ENCODE measurements at places on chromosomes 12 and 14.
A peak's percentile ranks its signal among the peaks of the same experiment; 100 is the strongest.

DNA sequence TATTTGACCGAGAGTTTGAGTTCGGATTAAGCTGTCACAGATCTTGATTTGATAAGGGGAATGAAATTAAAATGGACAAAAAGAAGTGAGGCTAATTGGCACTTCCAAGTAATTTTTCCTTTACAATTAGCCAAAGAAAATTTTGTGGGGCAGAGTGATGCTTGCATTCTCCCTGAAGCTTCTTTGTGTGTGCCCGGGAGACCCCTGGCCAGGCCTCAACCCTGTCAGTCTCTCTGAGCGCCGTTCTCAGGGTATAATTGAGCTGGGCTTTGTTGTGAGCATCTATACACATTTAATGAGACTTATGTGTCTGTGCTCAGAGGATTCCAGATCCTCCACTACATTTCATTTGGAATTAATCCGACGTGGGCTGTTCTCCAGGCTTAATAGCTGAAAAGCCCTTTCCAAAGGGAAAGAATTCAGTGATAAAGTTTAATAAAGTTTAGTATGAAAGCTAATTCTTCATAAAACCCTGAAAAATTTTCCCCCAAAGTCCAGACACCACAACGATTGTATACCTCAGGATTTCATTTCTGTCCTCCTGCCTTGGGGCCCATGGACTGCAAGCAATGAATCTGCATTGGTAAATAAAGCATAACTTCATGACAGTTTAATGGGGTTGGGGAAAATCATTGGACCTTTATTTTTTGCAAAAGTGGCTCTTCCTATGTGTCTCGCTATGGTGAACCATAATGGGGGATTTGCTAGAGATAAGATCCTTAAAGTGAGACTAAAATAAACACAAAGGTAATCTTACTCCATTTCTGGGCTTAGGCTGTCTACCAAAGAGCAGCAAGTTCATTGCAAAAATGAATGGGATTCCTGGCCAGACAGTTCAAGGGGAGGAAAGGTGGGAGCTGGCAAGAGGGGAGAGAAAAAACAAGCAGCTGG, 292.6 kb downstream of the C12orf75 start:
- DNase-seq, result no peak

GRCh38 chr14:22255017-22255950, 333.7 kb downstream of the DAD1 start:
- DNase-seq, result no peak

DNA sequence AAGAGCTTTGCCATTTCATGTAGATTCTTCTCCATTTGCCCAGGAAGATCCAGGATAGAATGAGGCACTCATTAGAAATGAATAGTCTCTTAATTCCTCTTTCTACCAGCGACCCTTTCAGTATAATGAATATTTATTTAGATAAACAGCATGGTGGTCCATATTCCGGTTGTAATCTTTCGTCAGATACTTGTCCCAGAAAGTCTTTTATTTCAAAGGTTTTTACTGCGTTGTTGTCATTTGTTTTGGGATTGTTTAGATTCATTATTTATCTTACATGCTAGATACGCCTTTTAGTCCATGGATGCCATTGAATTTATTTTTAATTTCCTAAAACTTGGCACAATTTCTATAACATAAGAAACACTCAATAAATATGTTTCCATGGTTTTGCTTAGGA, 139.7 kb upstream of the FLRT2 start:
- DNase-seq, result no peak

DNA sequence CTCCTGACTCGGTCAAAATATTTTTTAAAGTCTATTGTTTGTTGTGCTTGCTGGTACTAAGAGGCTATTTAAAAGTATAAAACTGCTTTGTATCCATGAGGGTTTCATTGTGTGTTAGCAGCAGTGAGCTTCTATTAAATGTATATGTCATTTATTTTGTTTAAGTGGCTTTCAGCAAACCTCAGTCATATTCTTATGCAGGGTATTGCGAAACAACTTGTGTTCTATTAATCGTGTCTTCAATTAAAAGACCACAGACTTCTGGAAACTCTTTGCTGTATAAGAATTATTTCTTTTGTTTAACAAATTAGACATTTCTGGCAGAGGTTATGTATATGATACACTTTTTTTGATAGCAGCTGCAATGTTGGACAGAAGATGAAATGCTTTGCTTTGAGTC, 6.5 kb downstream of the IAPP start:
- no peak for DNase-seq

DNA sequence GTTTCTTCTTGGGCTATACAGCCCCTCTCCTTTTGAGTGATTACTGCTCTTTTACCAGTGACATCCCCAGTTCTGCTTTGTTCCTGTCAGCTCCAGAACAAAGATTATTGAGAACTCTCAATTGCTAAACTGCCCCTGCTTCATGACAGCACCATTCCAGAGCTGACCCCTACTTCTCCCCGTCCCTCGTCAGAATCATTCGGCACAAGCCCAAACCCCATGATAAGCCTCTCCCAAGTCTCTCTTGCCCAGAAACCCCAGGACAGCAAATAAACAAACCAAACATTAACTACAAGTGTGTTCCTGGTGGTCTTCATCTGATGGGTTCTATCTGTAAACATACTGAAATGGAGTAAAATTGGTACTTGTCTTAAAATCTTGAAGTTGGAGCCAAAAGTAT, 9.3 kb upstream of the DLGAP5 start:
- no peak for DNase-seq

DNA sequence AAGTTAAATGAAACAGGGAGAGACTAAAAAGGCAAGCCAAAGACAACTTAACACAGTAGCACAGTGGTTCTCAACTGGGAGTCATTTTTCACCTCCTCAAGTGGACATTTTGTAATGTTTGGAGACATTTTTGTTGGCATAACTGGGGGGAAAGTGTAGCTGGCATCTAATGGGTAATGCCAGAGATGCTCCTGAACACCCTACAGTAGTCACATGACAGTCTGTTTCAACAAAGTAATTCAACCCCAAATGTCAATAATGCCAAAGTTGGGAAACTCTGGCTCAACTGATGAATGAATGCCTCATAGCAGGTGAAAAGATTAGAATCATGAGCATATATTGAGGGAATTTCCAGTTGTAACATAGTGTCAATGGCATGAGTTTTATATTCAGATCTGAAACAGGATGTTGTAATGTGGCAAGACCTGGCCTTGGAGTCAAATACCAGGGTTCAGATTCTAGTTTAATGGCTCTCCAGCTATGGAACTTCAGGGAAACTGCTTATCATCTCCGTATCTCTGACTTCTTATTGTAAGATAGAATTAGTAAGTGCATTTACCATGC, 2.4 kb upstream of the OR4K5 start:
- no peak for DNase-seq

- DNase-seq, result peak; percentile 70
These were observed 30.4 kb downstream of the DLGAP5 start for GRCh38 chr14:55160989-55161388.

GRCh38 chr14:65804439-65805112, 392.0 kb downstream of the FUT8 start:
- no peak for DNase-seq

DNA sequence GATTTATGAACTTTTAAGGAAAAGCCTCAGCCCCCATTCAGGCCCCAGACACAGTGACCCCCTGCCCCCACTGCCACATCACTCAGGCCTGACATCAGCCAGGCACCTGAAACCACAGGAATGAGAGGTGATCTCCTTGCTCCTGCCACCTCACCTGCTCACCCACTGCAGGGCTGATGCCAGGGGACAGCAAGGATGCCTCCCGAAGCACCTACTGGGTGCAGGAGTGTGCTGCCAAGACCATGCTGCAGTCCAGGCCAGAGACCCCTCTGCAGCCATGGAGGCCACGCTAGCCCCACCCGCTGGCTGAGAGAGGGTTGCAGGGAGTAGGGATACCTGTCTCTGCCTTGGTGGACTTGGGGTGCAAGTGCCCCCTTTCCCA, 18.6 kb upstream of the KRT7 start:
- no peak for DNase-seq

GRCh38 chr12:101785671-101786070, 45.1 kb downstream of the GNPTAB start:
- DNase-seq, result no peak

GRCh38 chr14:102568115-102568614, 24.3 kb upstream of the RCOR1 start:
- no peak for DNase-seq

GRCh38 chr12:81417056-81417455, 339.2 kb downstream of the ACSS3 start:
- DNase-seq, result no peak

GRCh38 chr12:103583008-103583407, 4.1 kb upstream of the STAB2 start:
- DNase-seq, result no peak

- DNase-seq, result peak; percentile 67
These were observed 1.1 kb downstream of the SAV1 start for GRCh38 chr14:50666772-50667683.

GRCh38 chr14:94998685-94999084, 158.6 kb downstream of the DICER1 start:
- no peak for DNase-seq

Measured in hematopoietic multipotent progenitor cell treated with erythropoietin and hydrocortisone succinate and interleukin-3 and kit ligand, for 17 days (in vitro differentiated cells).